NCI-H2029 treated with DMSO at 0.1 percent for 48 hours (cell line): ENCODE measurements at places on chromosomes 1 and 21.

- DNase-seq = peak; percentile 9
Measured at GRCh38 chr1:48853006-48853405, 76.3 kb upstream of the BEND5 start.

GRCh38 chr1:212782422-212783154, 9.0 kb downstream of the NSL1 start:
- peak; percentile 3 for DNase-seq

- DNase-seq = no peak
Measured at GRCh38 chr1:246779561-246780175, 55.5 kb downstream of the SCCPDH start.

GRCh38 chr1:224666913-224667312, 50.8 kb downstream of the CNIH3 start:
- no peak for DNase-seq

- no peak for DNase-seq
Measured at GRCh38 chr1:47694011-47694890, 256.4 kb downstream of the FOXD2 start.

GRCh38 chr1:27940297-27940696, 5.5 kb downstream of the SMPDL3B start:
- no peak for DNase-seq

- no peak for DNase-seq
Measured at GRCh38 chr1:74908797-74909196, 175.8 kb downstream of the TYW3 start.

- no peak for DNase-seq
Measured at GRCh38 chr1:27142464-27142863, 12.5 kb downstream of the SLC9A1 start.

DNA sequence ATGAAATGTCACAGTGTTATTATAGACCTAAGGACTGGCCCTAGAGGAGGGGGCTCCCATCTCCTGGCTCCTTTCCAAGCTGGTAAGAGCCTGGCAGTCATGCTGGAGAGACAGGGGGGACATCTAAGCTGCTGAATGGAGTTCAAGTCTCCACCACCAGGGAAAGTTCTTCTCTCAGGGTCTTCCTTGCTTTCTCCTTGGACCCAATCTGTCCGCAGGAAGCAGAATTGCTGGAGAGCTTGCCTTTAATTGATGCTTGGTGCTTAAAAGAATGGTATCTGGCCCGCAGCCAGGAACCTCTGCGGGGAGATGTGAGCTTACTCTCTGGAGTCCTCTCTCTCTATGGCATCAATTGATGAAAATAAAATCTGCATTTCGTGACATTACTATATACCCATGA, 25.1 kb downstream of the IRF2BP2 start:
- peak; percentile 11 for DNase-seq

GRCh38 chr1:99627615-99628014, 18.3 kb upstream of the PALMD start:
- DNase-seq = no peak

- DNase-seq = no peak
Measured at GRCh38 chr1:201800246-201800645, 28.7 kb upstream of the IPO9 start.

GRCh38 chr21:14548779-14549178, 2.7 kb upstream of the SAMSN1 start:
- no peak for DNase-seq

- DNase-seq = no peak
Measured at GRCh38 chr1:156050376-156050775, 3.2 kb downstream of the UBQLN4 start.

- DNase-seq = no peak
Measured at GRCh38 chr1:234543442-234544086, 64.6 kb upstream of the TARBP1 start.
